Activated gamma-delta T cell treated with anti-CD3 and anti-CD28 coated beads, Interleukin-2, amount 50 U/mL, for 16 hours (primary cell): ENCODE measurements at places on chromosomes 12 and 14.
A peak's percentile ranks its signal among the peaks of the same experiment; 100 is the strongest.

DNA sequence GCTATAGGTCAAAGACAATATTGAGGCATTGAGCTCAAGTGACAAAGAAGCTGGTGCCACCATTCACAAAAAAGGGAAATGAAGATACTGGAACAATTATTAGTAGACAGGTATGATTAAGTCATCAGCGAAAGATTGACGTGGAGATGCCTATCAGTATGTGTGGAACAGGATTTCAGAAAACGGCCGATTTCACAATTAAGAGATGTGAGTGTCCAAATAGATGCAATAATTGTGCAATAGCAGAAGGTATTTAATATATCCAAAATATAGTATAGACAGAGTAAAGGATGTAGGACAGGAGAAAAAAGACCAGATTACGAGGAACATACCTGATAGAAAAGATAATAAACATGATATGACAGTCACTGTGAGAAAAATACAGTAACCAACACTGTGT lies 433.1 kb downstream of the C12orf50 start:
- DNase-seq: no peak

DNA sequence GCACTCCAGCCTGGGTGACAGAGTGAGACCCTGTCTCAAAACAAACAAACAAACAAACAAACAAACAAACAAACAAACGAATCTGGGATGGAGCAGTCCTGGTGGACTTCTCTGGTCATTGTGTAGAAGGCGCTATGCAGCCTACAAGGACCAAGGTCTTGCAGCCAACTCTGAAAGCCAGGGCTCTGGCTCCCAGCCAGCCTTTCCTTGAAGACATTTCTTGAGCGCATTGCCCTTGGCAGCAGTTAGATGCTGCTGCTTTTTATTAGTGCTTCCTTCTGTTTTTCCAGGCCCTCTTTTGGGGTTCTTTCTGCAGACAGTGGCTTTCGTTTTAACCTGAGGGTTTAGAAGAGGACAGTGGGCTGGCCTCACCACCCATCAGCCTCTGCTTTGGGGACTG lies 20.2 kb downstream of the CCDC177 start:
- DNase-seq: no peak

- no peak for DNase-seq
Observed at GRCh38 chr14:99387880-99388279, 92.8 kb downstream of the SETD3 start.

GRCh38 chr12:120242971-120243699 lies 22.4 kb downstream of the PXN start:
- no peak for DNase-seq

GRCh38 chr12:66273147-66273546 lies 29.1 kb upstream of the HELB start:
- no peak for DNase-seq

GRCh38 chr14:51368721-51369163 lies 128.7 kb downstream of the TMX1 start:
- no peak for DNase-seq

DNA sequence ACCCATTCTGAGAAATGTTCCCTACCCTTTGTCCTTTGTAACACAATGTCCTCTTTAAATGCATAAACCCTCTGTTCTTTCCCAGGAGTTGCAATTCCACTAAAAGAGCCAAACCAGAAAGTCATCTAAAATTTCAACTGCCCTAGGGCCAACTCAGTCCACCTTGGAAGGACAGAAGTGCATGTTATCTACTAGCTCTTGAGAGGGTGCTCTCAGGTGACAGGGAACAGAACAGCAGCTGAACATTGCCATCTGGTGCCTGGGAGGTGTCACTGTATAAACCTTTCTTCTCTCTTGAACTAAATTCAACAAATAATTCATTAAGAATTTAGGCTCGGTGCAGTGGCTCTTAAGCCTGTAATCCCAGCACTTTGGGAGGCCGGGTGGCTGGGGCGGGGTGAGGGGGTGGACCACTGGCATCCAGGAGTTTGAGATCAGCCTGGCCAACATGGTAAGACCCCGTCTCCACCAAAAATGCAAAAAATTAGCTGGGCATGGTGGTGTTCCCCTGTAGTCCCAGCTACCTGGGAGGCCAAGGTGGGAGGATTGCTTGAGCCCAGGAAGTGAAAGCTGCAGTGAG lies 10.3 kb upstream of the FERMT2 start:
- peak; percentile 30 for DNase-seq

DNA sequence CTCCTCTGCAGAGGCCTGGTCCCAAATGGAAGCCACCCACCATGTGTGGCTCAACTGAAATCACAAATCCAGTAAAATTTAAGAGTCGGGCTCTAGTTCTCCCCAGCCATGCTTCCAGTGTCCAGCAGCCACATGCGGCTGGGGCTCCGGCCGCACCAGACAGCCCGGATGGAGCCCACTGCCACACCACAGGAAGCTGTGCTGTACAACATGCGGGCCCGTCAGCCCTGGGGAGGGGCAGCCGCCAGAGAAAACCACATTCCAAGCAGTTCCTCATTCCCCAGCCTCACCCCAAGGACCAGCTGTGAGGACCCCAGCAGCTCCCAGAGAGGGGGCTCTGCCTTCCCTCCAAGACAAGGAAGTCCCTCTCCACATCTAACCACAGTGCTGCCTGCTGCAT lies 135.0 kb downstream of the NCOR2 start:
- DNase-seq: no peak

DNA sequence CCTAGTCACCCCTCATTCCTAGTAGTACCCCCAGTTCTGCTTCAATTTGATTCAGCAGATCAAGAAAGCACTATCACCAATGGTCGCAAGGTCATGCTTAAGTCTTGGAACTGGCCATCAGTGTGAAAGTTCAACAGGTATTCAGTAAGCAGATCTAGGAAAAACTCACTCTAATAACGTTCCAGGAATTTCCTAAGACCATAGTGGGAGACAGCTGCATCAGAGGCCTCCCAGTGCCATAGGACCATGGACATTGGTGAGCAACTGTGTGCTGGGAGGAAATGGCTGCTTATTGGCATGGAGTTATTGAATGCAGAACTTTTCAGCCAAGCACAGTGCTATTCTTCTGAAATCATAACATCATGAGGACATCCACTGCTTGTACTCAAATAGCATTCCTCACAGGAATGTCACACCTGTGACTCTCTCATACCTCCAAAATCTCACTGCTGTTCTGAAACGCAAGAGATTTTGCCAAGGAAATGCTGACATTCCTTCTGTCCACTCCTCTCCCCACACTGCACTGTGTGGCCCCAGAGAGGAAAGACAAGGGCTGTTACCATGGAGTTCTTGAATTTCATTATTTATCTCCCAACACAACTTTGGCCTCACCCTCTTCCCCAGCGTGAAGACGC lies 30.9 kb upstream of the MDM2 start:
- DNase-seq: no peak

DNA sequence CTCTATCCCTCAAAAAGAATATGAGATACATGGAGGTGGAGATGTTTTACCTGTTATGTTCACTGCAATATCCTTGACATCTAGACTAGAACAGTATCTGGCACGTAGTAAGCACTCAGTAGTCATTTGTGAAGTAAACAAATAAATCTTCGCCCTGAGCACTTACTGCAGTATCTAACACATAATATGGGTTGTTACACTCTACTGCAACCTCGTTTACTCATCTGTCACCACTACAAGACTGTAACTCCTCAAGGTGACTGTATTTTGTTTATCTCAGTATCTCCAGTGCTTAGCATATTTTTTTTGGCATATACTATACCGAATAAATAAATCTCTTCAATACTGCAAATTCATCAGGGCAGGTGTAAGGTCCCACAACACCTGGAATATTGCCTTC lies 66.1 kb downstream of the WASHC3 start:
- DNase-seq: no peak

DNA sequence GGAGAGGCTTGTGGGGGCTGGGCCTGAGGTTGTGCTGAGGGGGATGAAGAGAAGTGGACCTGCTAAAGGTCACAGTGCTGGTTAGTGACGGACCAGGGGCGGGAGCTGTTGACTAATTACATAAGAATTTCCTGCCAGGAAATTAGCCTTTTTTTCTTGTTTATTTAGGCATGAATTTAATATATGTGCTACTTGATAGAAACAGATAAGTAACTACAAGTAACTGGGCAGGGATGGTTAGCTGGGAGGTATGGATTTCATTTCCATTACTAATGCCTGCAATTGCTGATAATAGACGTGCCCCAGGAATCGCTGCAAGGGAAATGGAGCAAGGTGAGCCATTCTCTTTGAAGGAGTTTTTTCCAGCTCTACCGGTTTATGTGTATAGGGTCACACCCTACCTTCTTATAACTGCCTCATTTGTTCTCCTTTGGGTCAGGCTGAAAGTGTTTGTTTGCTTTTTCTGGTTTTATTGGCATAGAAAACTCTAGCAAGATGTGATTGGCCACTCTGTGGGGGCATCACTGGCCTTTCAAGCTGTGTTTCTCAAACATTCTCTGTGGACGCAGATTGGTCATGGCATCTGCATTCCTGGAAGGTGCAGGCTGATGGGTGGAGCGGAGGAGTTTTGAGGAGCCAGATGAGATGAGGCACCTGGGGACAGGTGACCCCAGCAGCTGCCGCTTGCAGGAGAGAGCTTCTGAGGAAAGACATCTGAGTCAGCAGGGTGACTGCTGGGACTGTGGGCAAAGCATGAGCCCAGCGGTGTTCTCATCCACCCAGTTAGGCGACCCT lies 19.0 kb upstream of the GPRC5A start:
- DNase-seq: no peak
